ENCODE measurements at places on chromosomes 13 and 19.
A peak's percentile ranks its signal among the peaks of the same experiment; 100 is the strongest.

DNA sequence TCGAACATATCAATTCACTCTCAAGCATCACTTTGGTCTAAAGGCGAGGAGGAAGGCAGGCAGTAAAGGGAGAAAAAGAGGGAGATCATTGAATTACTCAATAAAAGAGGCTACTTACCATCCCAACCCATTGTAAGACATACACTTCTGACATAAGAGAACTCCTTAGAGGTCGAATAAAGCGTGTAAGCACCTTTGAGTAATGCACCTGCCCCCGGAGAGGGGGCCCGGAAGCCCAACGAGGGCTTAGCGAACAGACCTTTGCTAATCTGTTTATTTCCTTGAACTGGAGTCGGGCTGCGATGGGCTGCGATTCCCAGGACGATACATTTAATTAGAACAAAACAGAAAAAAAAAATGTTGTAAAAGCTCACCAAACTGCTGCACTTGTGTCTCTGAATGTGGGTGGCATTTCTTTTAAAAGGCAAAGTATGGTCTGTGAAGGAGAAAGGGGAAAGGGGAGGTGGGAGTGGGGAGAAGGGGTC is 3.0 kb downstream of the ZC3H4 start:
- DNase-seq = peak; percentile 88

DNA sequence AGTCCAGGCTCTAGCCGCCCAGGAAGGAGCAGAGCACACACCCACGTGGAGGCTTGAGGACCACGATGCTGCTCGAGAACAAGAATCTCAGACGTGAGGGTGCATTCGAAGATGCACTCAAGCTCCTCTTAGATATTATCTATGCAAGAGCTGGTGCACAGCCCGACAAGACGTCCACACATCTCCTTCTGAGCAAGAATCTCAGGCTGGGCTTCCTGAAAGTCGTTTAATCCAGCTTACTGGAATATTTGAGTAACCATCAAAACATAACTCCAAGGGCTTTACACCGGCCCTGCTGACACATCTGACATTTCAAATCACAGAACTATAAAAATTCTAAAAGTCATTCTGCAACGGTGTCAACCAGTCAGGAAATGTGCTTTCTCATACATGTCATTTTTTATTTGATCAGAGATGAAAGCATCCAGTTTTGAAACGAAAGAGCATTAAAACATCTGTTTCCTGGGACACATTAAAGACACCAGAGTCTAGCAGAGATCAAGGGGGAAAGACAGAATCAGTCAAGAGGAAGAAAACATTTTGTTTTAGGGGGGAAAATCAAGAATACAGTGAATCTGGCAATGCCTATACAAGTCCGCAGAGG is 177.7 kb upstream of the IRS2 start:
- no peak for DNase-seq

- DNase-seq = peak; percentile 8
These were observed 44.3 kb downstream of the ZMYM2 start for GRCh38 chr13:20002787-20003186.

GRCh38 chr19:28075229-28075628 is 1137.7 kb downstream of the UQCRFS1 start:
- DNase-seq = no peak

DNA sequence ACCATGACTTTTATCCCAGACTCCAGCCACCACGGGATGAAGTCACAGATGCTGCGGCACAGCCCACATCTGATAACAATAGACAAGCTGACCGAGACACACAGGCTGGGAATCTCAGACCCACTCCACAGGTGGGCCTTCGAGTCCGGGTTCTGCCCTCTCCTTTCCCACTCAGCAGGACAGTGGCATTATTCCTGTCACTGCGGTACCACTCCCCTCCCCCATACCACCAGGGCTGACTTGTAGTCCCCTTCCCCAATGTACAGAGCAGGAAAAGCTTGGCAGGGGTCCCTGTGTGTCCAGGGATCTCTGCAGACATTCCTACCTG is 179 bp upstream of the AMER2 start:
- no peak for DNase-seq

DNA sequence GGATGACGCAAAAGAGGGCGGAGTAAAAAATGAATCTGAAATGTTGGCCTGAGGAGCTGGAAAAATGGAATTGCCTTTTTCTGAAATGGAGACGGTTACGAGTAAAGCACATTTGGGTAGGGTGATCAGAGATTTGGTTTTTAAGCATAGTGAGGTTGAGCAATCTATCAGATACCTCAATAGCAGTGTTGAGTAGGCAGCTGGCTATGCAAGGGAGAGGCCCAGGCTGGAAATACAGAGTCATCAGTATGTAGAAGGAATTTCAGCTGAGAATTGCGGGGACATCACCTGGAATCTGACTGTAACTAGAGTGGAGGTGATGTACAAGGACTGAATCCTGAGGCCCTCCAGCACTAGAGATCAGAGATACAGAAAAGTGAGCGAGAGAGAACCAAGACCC is 224.8 kb downstream of the LMO7 start:
- no peak for DNase-seq

DNA sequence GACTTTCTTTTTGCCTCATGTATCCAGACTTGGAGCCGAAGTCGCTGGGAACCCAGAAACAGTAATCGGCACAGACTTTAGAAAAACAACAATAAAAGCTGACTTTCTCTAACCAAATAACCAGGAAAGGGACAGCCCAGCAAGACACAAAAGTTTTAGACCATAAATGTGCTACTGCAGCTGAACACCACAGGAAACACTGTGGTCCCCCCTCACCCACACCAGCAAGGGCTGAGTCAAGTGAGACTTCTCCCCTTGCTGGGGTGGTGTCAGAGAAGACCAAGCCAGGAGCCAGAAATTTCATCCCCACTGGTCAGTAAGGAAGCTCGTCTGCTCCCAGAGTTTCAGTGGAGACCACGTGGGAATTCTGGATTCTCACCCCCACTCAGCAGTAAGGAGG is 70.6 kb downstream of the ESD start:
- no peak for DNase-seq

DNA sequence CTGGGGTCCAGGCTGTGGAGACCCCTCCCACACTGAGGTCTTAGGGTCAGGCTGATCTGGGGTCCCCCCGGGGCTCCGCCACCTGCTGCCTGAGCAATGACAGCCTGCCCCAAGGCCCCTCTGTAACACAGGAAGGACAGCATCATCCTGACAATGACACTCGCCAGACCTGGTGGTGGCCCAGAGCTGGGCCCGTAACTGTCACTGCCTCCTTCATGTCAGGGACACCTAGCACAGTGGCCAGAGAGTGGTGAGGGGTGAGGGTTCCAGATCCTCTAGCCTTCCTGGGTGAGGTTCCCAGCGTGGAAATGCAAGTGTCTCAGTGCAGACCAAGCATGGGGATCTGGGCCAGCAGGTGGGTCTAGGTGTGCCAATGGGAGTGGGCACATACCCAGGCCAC is 27.8 kb downstream of the OPA3 start:
- no peak for DNase-seq

DNA sequence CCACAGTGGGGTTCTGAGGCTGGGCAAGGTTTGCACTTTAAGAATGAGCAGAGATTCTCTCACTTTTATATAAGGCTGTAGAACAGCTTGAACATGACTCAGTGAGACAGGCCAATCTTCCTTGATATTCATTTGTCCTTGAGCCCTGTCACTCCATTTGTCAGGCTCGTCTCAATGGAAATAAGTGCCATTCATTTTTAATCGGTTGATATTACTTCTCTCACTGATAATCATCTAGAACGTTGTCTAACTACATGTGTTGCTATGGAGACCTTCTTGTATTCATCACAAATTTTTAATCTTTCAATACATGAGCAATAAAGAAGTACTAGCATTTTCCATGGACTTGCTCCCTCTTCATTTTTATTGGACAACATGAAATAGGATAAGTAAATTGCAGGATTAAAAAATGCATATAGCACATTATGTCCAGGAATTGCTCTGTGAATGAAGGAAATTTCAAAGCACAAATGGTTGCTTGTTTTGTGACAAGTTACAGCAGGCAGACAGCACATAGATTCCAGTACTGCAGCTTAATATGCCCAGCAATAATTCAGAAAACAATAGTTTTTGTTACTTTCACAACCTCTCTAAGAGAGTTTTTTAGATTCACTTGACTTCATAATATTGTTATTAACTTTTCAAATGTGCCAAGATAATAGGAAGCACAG is 1178.4 kb upstream of the ATXN8OS start:
- no peak for DNase-seq

GRCh38 chr13:47109028-47109427 is 212.2 kb upstream of the HTR2A start:
- no peak for DNase-seq

DNA sequence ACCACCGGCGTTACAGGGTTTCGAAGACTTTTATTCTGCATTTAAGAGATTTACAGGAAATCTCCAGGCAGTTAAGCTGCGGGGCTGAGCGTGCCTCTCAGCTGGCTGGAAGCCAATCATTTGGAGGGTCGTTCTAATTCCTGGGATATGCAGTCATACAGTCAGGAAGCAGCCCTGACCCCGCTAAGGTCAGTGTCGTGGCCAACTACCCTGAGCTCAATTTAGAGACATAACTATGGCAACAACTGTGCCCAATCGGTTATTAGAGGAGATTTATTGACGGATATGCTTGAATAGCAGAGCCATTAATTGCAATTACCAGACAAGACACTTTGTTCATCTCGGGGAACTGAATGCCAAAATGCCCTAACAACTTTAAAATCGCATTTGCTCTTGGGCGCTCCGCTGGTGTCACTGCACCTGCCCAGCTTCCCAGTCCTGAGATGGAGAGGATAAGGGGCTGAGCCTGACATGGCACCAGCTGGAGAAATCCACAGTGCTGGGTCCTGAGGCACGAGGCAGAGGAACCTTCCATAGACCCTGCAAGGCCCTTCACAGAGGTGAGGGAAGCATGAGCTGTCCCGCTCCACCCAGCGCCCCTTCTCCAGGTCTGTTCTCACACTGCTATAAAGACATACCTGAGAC is 15.1 kb upstream of the ZNF507 start:
- no peak for DNase-seq

DNA sequence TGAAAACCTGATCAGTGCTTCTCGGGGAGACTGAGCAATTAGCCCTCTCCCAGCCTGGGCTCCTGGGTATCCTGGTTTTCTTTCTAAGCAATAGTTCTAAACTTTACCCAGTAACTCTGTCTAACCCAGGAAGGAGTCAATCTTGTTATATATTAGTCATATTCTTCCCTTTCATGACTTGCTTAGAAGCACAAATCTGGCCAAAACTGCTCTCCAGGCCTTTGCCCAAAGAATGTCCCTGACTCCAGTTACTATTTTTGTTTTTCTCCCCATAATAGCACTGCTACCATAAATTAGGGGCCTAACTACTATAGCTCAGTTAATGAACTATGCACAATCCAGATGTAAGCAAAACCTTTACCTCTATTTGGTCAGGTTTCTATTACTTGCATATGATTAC is 355.8 kb upstream of the HTR2A start:
- no peak for DNase-seq
